Stimulated activated CD4-positive, alpha-beta T cell treated with anti-CD3 and anti-CD28 coated beads, TNF-alpha, amount 100 ng/mL, for 4 hours (primary cell): ENCODE measurements at places on chromosomes 5 and 9.

DNA sequence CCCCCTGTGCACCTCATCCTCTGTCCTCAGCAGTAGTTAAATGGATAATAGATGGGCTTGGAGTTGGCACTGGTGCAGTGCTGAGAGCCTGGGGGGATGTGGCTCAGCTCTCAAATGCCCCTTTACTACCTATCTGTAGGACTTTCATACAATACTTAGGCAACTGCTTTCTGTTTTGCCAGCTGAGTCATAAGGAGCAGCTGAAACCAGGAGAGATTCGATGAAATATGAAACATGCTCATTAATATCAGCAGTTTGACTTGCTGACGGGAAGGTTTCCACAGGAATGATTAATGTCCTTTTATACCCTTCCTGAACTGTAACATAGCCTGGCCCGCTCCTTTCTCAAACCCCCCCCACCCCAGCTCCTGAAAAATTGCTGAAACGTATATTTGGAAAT is 142.6 kb downstream of the SAXO1 start:
- no peak for DNase-seq

DNA sequence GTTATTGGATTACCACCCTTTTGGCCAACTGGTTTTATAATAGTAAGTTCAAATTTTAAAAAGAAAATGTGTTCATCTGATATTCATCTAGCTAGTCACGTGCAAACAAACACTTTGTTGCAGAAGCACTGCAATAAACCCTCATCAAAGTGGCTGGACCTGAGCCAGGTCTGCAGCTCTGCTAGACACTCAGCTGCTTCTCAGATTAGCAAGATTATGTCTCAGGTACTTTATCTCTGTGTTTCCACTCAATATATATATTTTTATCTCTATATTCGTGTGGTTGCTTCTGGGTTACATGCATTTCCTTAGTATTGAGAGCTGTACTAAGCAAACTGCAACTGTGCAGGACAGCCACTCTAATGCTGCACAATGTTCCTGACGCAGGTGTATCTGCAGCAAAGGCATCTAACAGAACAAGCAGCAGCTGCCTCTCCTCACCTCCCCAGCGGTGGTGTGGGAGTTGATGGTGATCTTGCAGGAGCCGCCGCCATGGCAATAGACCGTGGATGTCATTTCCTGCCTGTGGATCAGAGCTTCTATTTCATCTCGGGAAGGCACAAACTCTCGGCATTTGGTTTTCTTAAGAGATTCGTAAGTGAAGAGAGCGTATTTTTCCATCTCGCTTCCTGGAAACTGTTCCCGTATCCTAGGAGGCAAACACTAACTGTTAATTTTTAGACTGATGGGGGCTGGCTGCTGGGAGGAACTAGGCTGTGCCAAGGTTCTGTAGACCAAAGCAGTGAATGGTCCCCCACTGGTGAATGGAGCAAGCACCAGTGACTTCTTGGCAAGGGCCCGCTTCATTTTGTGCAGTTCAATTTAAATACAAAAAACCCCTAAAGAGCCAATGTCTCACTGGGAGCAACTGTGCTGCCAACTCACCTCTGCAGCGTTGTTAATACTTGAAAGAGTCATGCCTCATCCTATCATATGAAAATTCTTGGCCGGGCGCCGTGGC is 56.7 kb upstream of the RETREG1 start:
- DNase-seq = no peak

DNA sequence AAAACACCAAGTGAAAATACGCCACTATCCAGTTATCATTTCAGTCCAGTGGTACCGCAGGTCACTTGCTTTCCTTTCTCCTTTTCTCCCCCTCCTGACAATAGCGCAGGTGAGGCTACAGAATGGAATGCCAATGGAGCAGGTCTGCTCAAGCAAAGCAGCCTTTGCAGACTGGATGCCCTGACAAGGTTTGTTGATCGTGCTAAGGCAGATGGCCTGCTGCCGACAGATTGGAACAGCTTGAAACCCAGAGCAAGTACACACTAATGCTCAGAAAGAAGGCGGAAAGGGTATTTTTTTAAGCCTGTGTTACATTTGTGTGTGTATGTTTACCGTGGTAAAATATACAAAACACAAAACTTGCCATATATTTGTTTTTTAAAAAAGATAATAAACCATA is 19.4 kb downstream of the SPACA9 start:
- no peak for DNase-seq

- no peak for DNase-seq
Observed at GRCh38 chr5:176538230-176538988, 1.2 kb upstream of the RNF44 start.

- DNase-seq = no peak
Observed at GRCh38 chr5:58852566-58852965, 269.7 kb downstream of the RAB3C start.

DNA sequence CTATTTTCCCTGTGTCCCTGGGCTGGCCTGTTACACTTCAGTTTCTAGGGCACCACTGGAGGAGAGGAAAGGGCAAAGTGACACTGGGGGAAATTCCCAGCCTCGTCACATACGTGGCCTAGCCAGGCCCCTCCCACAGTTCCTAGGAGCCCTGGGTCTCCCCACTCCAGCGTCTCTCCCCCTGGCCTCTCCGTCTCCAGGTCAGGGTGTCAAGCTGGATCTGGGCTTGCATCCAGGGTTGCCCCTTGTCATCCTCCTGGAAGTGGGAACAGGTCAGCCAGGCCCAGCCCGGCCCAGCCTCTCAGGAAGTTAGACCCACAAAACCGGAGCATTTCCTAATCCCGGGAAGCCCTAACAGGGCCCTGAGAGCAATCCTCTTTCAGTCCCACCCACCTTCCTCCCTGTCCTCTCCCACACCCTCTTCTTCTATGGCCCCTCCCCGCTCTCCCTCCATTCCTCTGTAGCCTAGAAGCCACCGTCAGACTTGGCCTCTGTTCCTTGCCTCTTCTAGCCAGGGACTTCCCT is 4.7 kb upstream of the TNIP1 start:
- no peak for DNase-seq

DNA sequence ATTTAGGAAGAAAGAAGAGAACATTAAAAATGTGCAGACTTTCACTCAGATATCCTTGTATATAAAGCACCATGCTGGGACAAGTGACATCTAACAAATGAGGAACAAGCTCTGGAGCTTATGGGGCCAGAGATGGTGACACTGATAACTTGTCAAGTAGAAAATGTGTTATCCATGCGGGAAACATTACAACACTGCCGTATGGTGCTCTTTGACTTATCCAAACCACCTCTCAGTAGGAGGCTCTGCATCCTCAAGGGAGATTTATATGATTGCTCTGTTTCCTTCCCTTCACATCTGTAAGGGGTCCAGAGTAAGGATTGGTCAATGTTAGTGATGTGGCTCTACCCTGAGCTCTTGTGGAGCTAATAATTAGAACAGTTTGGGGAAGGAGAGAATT is 23.5 kb downstream of the KCTD16 start:
- no peak for DNase-seq

DNA sequence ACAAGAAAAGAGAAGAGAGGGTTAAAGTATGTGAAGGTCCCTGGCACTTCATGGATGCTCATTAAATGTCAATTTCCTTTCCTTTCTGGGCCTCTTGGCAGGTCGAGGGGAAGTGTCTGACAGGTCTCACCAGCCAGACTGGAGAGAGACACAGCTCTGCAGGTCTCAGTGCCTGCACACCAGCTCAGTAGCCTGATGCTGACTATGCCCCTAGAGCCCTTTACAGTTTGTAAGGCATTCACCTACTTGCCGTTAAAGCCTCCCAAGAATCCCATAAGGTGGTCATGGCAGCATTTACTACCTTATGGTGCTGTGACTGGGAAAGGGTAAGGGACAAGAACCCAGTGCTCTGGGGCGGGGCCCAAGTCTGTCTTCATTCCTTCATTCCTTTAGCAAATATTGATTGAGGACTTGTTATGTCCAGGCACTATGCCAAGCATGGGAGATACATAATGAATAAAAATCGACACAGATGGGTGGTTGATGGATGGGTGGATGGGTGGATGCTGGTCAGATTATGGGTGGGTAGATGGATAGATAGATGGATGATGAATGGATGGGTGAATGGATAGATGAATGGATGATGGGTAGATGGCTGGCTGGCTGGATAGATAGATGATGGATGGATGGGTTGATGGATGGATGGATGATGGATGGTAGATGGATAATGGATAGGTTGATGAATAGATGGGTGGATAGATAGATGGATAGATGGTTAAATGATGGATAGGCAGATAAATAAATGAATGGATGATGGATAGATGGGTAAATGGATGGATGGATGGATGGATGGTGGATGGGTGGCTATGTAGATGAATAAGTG is 21.3 kb upstream of the KIF12 start:
- DNase-seq = no peak

DNA sequence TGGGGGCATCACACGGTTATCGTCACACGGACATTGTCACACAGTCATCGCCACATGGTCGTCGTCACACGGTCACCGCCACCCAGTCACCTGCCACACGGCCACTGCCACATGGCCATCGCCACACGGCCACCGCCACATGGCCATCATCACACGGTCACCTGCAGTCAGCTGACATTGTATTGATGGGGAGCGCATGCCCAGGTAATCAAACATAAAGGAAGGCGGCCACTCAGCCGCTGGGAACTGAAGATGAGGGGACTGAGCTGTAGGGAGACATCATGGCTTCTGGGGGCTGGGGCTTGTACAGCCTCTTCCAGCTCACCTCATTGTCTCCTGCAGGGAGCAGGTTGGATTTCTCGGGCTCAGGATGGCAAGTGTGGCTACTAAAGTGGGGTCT is 49.2 kb downstream of the MRPL36 start:
- no peak for DNase-seq
